ENCODE measurements at places on chromosomes 7 and 10.

GRCh38 chr7:130673066-130673465 lies 4.5 kb upstream of the COPG2 start:
- DNase-seq: no peak

DNA sequence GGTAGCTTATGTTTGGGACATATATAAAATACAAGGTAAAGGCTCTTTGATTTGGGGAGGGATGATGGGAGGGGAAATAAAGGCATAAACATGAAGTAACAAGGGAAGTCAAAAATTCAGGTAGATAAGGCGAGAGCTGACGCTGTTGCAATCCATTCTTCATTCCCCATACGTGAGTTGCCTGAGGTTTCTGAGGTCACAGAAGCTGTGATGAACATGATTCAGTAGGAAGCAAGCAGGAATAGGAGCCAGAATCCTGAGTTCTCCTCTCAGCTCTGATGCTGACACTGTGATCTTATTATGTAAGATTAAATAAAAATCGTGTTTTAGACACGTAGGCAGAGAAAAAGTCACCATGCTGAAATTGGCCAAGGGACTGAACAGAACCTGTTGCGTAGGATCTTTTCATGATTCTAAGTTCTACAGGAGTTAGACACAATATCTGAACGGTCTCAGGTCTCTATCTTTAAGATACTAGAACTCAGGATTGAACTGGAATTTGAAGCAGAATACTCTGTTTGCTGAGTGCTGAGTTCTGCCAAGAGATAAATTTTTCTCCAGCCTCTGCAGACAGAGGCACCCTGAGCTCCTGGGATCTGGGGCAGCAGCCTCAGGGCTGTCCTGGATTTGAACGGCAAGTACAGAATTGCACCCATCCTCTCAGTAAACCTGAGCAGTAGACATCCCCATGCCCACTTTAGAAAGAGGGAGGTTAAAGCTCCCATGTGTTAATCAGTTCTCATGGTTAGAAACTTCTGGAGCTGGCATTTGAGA lies 21.0 kb downstream of the KLF6 start:
- DNase-seq: no peak

- DNase-seq: no peak
Measured at GRCh38 chr7:100509231-100509630, 25.5 kb downstream of the NYAP1 start.

GRCh38 chr7:127678947-127679346 lies 27.0 kb downstream of the SND1 start:
- DNase-seq: peak; percentile 74

- no peak for DNase-seq
Measured at GRCh38 chr7:89017695-89018094, 222.2 kb upstream of the TEX47 start.

DNA sequence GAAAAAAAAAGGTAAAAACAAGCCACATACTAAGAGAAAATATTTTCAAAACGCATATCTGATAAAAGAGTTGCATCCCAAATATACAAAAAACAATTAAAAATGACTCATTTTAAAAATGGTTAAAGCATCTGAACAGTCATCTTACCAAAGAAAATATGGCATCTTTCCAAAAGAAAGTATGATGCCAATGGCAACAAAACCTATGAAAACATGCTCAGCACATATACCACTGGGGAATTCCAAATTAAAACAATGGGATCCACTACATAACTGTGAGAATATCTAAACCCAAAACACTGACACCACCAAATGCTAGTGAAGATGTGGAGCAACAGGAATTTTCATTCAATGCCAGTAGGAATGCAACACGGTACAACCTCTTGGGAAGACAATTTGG lies 39.3 kb downstream of the VSTM2A start:
- no peak for DNase-seq

DNA sequence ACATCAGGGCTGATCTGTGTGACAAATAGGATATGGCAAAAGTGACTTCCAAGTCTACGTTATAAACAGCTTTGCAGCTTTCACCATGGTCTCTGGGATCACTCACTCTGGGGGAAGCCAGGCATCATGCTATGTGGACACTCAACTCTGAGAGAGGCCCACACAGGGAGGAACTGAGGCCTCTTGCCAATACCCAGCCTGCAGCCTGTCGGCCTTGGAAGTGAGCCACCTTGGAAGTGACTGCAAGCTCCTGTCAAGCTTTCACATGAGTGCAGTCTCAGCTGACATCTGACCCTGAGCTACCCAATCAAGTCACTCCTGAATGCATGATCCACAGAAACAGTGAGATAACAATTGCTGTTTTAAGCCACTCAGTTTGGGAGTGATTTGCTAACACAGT lies 56.5 kb downstream of the MMRN2 start:
- no peak for DNase-seq

GRCh38 chr7:318476-318875 lies 28.5 kb downstream of the FOXL3 start:
- DNase-seq: no peak

- DNase-seq: no peak
Measured at GRCh38 chr10:10849306-10849705, 168.4 kb upstream of the CELF2 start.

- peak; percentile 99 for DNase-seq
Measured at GRCh38 chr10:11162828-11163599, 145.3 kb downstream of the CELF2 start.

DNA sequence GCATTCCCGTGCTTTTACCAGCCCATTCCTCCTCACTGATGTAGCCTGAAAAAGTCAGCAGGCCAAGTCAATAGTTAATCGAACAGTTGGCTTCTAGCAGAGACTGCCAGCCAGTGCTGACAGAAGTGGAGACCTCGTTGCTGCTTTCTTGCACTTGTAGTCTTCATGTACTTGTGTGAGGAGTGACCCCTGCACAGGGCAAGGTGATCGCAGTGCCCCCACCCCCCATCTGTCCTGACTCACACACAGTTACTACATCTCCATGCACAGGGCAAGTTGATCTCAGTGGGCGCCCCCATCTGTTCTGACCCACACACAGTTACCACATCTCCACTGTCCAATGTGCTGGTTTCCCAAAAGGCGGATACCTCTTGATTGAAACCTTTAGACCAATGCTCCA lies 34.2 kb downstream of the C10orf71 start:
- no peak for DNase-seq

- no peak for DNase-seq
Measured at GRCh38 chr7:77461246-77461645, 45.1 kb upstream of the GSAP start.

- DNase-seq: no peak
Measured at GRCh38 chr10:66822801-66823200, 103.0 kb upstream of the LRRTM3 start.

DNA sequence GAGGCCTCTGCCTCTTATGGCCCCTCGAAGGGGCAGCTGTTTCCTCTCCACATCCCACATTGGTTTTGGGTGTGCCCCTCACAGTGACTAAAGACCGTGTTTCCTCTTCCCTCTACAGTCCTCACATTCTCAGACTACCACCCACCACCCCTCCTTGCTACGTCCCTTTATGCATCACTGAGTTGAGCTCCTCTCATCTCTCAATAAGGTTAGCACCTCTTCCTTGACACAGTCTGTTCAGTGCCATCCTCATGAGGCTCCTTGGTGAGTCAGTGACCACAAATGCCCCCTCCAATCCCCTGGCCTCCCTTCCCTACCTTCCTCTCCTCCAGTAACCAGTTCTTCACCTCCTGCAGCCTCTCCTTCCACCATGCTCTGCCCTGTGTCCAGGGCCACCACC lies 239.1 kb upstream of the MYO3A start:
- no peak for DNase-seq

GRCh38 chr7:151717415-151717814 lies 159.5 kb downstream of the PRKAG2 start:
- no peak for DNase-seq

DNA sequence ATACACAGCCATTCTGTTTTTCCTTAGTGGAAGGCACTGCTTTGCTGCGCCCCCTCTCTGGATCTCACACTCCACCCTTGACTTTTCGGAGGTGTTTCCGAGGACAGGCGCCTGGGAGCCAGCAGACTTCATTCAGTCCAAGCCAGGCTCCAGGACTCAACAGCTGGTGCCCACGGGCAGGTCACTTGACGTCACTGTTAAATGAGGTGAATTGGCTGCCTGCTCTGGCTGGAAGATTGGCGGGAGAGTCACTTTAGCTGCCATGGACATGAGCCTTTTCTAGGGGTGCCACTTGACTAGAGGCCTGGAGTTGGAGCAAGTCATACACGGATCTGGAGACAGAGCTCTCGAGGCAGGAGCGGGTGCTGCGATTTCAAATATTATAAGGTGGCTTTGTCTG lies 3.2 kb downstream of the HTRA1 start:
- DNase-seq: no peak

DNA sequence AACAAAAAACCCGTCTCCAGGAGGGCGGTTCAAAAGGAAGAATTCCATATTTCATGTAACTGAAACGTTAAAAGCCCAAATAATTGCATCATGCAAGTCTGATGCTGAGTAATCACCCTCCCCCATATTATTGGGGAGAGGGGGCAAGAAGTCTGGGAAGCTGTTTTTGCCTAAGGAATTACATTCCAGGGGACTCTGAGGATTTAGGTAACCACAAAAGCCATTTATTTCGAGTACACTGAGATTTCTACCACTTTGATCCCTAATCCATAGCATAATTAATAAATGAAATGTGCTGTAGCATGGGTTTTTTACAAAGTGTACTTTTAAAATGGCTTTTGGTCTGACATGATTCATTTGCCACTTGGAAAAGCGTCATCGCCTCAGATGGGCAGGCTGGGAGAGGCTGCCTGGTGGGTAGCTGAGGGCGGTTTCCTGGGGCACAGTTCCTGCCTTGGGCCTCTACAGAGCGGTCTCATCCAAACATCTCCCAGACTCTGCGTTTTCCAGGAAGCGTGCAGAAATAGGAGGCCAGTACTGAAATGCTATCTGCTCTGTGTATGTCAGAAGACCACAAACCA lies 106.5 kb downstream of the TCF7L2 start:
- DNase-seq: no peak

DNA sequence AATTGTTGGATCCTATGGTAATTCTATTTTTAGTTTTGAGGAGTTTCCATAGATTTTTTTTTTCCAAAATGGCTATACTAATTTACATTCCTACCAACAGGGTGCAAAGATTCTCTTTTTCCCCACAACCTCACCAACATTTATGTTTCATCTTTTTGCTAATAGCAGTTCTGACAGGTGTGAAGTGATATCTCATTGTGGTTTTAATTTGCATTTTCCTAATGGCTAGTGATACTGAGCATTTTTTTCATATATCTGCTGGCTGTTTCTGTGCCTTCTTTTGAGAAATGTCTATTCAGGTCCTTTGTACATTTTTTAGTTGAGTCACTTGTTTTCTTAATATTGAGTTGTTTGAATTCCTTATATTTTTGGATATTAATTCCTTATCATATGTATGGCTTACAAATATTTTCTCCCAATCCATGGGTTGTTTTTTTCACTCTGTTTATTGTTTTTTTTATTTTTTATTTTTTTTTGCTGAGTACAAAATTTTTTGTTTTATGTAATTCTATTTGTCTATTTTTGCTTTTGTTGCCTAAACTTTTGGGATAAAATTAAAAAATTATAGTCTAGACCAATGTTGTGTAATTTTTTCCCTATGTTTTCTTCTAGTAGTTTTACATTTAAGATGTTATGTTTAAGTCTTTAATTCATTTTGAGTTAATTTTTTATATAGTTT lies 205.9 kb upstream of the ADCY1 start:
- DNase-seq: no peak

DNA sequence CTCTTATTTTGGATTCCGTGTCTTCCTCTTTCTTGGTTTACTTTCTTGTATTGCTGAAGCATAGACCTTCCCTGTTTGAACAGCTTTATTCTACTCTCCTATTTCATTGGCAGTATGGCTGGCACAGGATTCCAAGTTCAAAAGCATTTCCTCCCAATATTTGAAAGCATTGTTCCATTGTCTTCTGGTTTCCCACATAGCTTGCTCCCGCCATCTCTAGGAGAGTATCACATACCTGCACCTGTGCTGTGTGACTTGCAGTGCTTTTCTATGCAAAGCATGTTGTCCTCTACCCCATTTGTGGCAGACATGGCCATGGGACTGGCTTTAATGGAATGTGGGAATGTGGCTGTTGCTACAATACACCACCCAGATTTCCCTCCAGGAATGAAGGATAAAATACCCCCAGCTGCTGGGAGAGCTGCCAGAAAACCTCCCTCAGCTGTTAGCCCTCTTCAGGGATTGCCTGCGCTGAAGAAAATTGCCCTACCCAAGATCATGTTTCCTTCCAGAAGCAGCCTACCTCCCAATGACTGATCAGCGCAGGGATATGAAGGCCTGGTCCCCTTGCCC lies 6.9 kb upstream of the MYOF start:
- DNase-seq: no peak

DNA sequence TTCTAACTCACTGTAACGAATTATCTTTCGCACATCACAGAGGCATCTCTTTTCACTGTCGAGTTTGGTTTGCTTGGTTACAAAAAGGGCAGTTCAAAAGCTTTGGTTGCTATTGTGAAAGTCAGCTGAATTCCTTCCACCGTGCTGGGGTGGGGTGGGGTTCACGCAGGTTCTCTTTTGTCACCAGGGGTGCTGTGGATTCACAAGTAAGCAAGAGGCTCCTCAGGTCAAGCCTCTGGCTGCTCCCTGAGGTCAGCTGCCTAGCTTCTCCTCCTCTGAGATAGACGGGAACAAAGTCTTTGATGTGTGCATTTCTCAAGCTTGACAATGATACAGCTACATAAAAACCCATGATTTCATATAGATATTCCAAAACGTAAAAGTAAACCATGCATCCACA lies 47.7 kb downstream of the EGFR start:
- no peak for DNase-seq

GRCh38 chr10:31656851-31657433 lies 271.7 kb downstream of the ARHGAP12 start:
- DNase-seq: no peak

- no peak for DNase-seq
Measured at GRCh38 chr10:117137911-117138642, at the start of gene VAX1. Gene VAX1 (minus strand): TSS chr10:117138270. CDS start chr10:117138056, 214 bp downstream.

- DNase-seq: no peak
Measured at GRCh38 chr10:34789966-34790506, 25.1 kb downstream of the PARD3 start.
